ENCODE measurements at places on chromosomes 1 and 21.

- no peak for DNase-seq
Observed at GRCh38 chr1:227726924-227727599, 8.0 kb downstream of the JMJD4 start.

- DNase-seq = peak; percentile 30
Observed at GRCh38 chr1:224082146-224082545, 31.8 kb upstream of the FBXO28 start.

- DNase-seq = no peak
Observed at GRCh38 chr1:5936621-5937372, 55.4 kb downstream of the NPHP4 start.

DNA sequence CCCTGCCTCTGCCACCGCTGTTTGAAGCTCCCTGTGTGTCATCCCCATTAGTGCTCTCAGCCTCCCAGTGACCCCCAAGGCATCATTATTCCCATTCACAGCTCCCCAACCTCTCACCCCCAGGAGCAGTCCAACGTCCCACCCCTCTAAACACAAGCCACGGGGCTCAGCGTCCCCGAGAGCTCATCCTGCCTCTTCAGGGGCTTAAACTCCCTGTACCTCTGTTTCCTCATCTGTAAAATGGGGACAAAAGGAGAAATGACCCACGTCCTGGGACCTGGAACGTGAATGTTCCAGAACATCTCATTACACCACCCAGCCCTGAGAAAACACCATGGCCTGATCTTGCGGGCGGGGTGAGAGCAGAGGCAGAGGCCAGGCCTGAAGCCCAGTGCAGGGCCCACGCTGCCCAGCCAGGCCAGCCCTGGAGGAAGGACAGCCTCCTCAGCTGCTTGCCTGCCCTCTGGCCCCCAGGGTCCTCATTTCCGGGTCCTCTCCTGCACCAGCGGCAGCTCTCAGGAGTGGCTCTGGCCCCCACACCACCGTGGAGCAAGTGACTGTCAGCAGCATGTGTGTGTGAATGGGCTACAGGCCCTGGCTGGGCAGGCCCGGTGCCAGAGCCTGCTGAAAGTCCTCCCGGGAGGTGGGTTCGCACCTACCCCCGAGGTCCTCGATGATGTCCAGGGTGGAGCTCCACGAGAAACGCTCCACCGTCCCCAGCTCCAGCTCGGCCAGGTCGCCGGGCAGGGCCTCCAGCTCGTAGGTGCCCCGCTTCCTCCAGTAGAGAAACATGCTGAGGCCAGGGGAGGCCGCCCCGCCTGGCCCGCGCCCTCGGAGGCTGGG, 14.1 kb upstream of the PLEKHG5 start:
- DNase-seq = no peak

- DNase-seq = peak; percentile 80
Observed at GRCh38 chr1:27416387-27417111, 24.1 kb downstream of the GPR3 start.

- no peak for DNase-seq
Observed at GRCh38 chr1:24329797-24330543, 10.8 kb downstream of the GRHL3 start.

DNA sequence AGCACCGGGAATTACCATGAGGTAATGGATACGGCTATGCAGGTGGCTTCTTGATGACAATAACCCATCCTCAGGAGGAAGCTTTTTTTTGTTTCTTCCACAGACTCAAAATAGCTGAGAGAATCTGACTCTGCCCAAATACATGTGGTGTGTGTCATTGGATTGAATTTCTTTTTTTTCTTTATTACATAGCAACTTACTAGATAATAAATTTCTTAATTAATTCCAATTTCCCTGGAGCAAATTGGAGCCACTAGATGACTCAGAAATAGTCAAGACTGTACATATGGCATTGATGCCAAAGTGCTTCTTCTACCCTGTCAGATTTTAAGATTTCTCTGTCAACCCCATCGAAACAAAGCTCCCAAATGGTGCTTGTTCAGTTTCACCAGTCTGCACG, 42.7 kb downstream of the L1TD1 start:
- no peak for DNase-seq

GRCh38 chr1:213249395-213249794, 198.4 kb downstream of the RPS6KC1 start:
- no peak for DNase-seq

DNA sequence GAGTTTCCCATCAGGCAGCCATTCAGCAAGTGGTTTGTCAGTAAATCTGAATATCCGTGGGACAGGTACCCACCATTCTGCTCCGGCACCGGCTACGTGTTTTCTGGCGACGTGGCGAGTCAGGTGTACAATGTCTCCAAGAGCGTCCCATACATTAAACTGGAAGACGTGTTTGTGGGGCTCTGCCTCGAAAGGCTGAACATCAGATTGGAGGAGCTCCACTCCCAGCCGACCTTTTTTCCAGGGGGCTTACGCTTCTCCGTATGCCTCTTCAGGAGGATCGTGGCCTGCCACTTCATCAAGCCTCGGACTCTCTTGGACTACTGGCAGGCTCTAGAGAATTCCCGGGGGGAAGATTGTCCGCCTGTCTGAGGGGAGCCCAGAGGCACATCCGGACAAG, 48.4 kb downstream of the B3GALT5 start:
- DNase-seq = no peak

GRCh38 chr1:69569576-69570328, 2.0 kb downstream of the LRRC7 start:
- peak; percentile 21 for DNase-seq

GRCh38 chr1:206551986-206552326, 44.6 kb downstream of the RASSF5 start:
- no peak for DNase-seq

GRCh38 chr21:21530680-21531079, 532.5 kb downstream of the NCAM2 start:
- no peak for DNase-seq

- no peak for DNase-seq
Observed at GRCh38 chr1:217542837-217543236, 88.1 kb downstream of the GPATCH2 start.

DNA sequence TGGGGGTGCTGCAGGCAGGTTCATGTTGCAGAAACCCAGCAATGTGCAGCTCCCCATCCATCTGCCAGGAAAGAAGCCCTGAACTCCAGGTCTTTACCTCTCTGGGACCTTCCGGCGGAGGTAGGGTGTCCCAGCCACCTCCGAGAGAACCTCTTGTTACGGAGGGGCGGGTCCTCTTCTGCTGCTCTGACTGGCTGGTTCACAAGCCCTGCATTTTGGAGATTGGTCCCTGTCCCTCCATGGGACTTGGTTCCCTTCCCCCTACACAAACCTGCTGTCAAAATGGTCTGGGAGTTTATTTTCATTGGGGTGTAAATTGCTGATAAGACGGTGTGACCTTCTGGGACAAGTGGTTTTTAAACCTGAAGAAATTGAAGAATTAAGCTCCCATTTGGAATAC, 8.0 kb upstream of the CELSR2 start:
- DNase-seq = no peak

DNA sequence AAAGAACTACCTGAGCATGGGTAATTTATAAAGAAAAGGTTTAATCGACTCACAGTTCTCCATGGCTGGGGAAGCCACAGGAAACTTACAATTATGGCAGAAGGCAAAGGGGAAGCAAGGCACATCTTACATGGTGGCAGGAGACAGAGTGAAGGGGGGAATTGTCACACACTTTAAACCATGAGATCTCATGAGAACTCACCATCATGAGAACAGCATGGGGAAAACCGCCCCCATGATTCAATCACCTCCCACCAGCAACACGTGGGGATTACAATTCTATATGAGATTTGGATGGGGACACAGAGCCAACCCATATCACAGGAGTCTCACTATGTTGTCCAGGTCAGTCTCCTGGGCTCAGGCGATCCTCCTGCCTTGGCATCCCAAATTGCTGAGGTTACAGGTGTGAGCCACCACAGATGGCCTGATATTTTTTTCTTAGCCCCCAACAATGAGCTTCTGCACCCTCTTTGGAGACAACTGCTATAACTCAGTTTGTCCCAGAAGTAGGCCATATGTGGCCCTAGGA, 22.5 kb upstream of the MORC3 start:
- no peak for DNase-seq

DNA sequence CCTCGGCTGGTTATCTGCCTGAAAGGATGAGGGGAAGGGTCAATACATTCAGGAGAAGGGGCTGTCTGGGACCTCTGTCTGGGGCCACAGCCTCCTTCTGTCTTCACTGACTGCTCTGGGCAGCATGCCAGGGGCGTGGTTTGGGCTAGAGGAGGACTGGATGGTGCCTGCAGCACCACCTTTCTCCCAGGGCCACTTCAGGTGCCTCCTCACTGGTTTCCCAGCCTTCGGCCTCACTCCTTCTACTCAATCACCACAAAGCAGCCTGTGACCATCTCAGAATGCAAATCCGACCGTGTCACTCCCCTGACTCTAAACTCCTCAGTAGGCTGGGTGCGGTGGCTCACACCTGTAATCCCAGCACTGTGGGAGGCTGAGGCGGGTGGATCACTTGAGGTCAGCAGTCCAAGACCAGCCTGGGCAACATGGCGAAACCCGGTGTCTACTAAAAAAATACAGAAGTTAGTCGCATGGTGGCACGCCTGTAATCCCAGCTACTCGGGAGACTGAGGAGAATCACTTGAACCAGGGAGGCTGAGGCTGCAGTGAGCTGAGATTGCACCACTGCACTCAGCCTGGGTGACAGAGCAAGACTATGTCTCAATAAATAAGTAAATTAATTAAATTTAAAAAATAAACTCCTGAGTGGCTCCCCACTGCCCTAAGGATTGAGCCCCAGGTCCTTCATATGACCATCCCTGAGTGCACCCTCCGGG, 50.1 kb upstream of the ECE1 start:
- DNase-seq = no peak

DNA sequence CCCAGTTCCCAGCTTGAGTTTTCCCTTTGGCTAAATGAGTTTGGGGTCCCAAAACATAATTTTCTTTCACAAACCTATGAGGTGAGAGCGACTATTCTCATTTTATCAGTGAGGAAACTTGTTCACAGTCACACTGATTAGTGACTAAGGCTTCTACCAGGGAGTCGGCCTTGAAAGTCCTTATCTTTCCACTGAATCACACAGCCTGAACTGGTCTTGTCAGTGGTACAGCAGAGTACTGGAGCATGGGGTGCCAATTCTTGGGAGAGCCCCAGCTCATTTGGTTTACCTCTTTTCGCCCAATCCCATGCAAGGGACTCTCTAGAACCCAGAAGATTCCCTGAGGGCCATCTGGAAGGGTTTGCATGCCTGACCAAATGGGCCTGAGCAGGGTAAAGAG, 16.9 kb downstream of the HSD3B2 start:
- no peak for DNase-seq

DNA sequence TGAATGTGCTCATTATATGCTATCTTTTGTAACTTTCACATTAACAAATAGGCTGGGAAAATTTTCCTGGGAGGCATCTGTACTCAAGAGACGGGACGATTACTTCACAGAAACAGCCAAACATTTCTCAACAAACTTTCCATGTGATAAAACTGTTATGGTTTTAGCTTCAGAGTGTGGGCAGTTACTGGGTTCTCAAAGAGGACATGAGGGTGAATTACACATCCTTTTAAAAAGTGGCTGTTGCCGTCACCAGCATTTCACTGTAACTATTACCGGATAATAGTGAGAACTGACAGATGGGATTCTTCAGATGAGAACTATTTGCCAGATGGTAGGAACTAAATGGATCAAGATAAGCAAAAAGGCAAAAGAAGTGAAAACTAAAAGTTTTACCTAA, 109.1 kb downstream of the APP start:
- no peak for DNase-seq

DNA sequence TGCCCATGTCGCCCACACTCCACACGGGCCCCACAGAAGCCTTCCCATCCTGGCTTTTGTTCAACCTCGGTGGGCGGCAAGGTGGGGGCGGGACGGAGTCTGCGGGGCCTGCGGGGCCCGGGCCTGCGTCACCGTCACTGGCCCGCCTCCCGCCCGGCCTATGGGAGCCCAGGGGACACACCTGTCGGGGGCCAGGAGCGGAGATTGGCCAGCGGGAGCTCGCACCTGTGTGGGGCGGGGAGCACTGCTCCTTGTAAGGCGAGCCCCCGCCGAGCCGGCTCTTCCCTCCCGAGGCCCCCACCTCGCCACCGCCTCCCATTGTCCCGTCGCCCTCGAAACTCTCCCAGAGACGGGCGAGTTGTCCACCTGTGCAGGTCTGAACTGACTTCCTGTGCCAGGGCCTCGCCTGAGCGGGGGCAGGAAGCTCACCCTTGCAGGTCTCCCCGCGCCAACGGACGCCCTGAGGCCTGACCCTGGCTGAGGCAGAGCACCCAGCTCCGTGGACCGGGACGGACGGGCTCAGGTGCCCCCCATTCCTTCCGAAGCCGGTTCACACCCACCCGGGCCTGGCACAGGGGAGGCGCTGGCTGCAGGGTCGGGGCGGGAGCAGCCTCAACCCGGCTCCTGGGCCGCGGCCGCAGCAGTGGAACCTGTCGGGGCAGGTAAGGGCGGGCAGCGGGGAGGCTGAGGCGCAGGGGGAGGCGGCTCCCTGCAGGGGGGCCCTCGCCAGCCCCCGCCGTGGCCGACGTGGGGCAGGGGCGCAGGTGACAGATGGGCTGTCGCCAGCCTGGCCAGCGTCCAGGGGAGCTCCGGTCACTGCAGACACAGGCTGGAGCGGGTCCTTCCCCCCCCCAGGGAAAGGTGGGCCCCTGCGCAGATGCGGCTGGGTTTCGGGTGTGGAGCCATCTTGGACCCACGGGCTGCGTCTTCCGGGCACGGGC, 10.8 kb upstream of the TTLL10 start:
- no peak for DNase-seq

DNA sequence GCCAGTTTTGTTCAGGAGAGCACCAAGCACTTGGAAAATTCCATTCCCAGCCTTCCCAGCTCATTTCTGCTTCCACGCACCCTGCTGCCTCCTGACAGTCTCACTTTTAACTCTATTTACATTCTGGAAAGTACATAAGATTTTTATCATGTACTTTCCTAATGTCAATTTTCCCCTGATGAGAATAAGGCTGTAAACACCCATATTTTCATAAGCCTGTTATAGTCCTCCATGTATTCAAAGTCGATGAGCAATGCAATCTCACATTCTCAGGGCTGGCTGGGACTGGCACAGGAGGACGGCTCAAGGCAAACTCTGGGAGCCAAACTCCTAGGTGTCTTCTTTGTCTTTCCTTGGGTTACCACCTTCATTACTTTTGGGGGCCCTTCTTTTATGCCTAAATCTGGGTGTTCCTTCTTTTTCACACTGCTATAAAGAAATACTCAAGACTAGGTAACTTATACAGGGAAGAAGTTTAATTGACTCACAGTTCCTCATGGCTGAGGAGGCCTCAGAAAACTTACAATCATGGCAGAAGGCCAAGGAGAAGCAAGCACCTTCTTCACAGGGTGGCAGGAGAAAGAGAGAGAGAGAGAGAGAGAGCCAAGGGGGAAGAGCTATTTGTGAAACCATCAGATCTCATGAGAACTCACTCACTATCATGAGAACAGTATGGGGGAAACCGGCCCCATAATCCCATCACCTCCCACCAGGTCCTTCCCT, 94.6 kb downstream of the IGSF21 start:
- DNase-seq = no peak

Data from renal cortical epithelial cell (primary cell).